CD4-positive, alpha-beta T cell treated with Interleukin-21 for 1 hour (primary cell): ENCODE measurements at places on chromosomes 13 and 19.

DNA sequence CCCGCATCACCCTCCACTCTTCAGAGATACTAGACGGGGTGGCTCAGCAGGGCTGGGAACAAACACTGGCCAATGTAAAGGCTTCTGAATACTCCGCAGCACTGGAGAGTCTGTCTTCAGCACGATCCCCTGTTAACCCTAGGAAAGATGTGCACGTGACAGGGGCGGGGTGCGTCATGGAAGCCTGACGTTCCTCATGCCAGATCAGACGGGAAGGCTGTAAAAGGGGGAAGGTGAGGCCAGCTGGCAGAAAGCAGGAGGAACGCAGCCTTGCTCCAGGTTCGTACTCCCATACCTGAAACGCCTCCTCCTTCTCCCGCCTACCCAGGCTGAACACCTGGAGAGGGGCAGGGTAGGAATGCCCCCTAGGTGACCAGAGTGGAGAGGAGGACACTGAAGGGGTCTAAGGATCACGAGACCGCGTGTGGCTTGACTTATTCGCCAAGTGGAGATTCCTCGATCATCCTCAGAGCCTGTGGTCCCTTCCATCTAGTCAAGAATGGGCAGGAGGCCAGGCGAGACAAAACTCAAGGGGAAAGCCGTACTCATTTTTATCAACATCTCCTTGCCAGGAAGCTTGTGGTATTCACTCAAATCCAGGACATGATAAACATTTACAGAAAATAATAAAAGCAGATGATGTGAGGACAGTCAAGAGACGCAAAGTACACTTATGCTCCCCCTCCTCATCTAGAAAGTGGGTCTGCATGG lies 18.2 kb upstream of the FFAR2 start:
- no peak for DNase-seq

DNA sequence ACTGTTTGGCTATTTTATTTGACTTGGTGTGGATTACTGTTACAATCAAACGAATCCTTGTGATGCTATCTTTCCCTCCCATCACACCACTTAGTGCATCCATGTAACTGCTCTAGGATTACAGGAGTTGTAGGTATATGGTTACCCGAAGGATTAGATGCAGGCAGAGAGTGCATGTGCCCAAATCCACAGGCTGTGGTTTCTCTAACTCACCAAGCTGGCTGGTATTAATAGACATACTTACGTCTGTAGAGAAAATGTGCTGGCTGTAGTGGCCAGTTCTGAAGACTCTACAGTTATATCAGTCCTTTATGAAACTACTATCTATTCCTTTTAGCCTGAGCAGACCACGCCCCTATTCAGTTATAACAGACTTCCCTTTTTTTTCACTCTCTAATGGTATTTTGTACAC lies 1.1 kb upstream of the HMGB1 start:
- DNase-seq, result no peak

- no peak for DNase-seq
Measured at GRCh38 chr13:21901811-21902708, 231.2 kb downstream of the FGF9 start.

- no peak for DNase-seq
Measured at GRCh38 chr13:34230271-34230670, 412.3 kb downstream of the RFC3 start.

DNA sequence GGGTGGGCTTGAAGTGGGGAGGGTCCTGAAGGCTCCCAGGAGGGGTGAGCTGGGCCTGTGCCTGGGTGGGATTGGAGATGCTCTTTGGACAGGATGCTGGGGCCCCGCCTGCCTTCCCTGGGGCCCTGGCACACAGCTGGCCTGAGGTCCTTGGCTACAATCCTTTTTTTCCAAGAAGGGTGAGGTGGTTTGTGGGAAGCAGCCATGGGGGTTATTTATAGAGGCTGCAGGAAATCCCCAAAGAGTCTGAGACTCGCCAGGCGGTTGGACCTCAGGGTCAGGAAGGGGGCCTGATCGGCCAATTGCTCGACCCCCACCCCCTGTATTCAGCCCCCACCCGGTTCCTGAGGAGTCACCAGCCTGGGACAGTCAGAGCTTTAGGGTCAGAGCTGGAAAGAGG lies 10.0 kb downstream of the GTPBP3 start:
- no peak for DNase-seq

GRCh38 chr19:38223119-38223523 lies 901 bp downstream of the DPF1 start:
- DNase-seq, result no peak

DNA sequence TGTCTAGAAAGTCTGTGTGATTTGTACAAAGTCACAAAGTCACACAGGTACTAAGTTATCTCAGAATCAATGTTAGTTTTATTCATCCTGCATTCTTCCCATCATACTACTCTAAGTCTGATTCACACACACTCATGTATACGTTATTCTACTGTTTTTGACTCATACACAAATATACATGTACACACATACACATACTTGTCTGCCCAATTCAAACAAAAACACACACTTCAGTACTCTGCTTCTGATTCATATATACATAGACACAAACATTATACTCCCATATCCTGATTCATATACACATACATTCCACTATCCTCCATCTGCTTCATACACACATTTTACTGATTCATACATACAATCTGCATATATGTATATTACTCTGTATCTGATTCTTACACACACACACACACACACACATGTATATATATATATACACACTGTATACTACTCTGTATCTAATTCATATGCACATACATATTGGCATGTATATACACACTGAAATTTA lies 69.3 kb downstream of the KLF12 start:
- DNase-seq, result no peak

DNA sequence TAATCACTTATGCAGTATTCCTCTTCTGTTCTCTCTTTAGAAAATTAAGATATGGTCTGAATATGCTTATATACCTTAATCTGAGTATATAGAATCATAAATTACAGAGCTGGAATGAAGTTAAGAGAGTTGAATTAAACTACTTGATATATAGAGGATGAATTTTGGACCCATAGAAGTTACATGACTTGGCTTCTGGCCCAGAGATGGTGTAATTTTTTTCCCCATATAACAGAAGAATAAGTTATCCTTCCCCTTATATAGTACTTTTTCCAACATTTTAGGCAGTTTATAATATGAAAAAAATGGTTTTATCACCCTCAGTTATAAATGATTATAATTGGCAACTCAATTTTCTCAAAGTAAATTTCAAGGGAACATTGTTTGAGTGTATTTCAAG lies 616.3 kb downstream of the TBC1D4 start:
- no peak for DNase-seq

DNA sequence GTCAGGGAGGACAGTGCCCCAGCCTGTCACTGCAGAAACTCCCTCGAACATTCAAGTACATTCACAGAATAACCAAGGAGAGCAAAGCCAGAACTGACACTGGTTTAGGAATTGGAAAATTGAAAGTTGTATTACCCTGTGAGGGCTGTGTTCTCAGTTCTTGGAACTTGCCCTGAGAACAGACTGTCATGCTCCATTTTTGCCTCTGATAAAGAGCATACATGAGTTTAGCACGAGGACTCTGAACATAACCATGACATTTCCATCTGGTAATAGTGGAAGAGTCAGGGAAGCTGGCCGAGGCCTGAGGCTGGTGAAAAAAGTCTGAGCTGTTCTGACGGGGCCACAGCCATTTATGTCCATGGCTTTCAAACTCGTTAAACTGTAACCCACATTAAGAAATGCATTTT lies 15.2 kb upstream of the SLC25A30 start:
- DNase-seq, result no peak

GRCh38 chr13:51922771-51923480 lies 61.2 kb downstream of the CCDC70 start:
- DNase-seq, result no peak

DNA sequence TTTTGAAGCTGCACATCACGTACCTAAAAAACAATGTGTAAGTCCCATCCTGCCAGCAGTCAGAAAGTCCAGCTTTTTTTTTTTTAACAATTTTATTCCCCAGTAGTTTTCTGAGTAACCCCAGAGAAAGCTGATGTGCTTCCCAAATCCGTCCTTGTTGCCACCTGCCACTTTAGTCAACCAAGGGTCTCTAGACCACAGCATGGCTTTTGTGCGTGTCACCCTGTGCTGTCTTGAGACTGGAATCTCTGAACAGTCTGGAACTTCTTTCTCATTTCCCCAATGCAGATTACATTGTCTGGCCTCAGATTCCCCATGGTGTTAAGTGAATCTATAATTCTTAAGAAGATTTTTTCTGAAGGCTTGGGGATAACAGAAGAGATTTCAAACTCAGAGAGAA lies 289.2 kb upstream of the KLF12 start:
- no peak for DNase-seq

GRCh38 chr13:108781312-108781711 lies 151.9 kb downstream of the MYO16 start:
- DNase-seq, result no peak

GRCh38 chr19:36081385-36081784 lies 26.7 kb downstream of the WDR62 start:
- DNase-seq, result no peak

- peak; percentile 80 for DNase-seq
Measured at GRCh38 chr19:13840305-13841085, 36.4 kb upstream of the NANOS3 start.

DNA sequence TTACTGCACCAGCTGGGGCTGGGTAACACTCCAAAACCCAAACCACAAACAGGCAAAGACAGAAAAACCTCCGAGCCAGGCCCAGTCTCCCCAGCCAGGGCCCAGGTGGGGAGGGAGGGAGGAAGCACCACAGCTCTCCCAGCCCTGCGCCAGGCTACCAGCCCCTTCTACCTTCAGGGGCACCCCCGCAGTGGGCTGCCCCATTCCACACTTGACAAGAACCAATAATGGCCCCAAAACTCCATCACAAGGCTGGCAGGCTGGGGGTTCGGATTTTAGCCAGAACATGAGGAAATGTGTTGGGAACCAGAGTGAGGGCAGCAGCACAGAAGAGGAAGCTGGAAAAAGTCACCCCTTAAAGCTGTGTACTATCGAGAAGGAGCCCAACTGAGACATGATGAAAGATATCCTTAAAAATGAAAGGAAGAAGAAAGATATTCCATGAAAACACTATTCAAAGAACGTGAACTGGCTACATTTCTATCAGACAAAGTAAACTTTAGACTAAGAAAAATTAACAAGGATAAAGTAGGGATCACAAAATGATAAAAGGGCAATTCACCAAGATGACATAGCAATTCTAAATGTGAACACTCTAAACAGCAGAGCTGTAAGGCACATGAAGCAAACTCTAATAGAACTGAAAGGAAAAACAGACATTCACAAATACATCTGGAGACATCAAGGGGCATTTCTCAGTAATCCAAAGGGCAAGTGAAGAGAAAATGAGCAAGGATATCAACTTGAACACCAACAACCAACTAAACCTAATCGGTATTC lies 12.9 kb downstream of the TUBGCP3 start:
- DNase-seq, result no peak

DNA sequence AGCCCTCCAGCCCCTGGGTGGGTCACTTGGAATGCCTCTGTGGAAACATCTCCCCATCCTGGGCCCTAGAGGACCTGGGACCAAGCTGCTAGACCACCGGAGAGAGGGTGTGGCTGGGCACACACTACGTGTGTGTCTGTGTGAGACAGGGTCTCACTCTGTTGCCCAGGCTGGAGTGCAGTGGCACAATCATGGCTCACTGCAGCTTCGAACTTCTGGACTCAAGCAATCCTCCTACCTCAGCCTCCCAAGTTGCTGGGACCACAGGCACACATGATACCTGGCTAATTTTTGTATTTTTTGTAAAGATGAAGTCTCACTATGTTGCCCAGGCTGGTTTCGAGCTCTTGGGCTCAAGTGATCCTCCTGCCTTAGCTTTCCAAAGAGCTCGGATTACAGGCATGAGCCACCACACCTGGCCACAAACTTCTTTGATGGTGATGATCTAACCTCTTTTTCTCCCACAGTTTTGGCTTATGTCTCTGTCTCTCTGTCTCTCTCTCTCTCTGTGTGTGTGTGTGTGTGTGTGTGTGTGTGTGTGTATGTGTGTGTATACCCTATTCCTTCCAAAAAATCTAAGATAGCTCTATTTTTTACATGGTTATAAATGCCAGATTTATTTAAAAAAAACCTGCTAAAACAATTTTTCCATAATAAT lies 32.1 kb upstream of the SLC7A9 start:
- no peak for DNase-seq

DNA sequence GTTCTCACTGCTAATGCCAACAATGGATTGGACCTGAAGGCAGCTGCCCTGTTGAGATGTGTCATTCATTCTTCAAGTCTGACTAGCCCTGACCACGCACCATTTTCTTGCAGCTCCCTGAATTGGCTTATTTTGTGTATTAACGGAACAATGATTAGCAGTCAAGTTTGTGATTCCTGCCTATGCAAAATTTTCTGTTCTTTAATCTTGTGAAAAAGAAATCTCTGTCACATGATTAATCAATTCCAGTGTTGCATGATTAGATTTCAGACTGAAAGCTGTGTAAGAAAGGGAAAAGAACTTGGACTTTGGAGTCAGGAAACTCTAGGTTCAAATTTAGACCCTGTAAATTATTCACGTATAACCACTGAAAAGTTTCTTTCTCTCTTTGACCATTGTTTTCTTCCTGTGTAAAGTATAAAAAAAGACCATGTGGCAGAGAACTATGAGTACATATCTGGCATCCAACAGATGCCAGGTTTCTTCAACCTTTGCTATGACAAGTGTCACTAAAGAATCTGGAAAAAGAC lies 64.5 kb upstream of the SLC10A2 start:
- DNase-seq, result no peak

DNA sequence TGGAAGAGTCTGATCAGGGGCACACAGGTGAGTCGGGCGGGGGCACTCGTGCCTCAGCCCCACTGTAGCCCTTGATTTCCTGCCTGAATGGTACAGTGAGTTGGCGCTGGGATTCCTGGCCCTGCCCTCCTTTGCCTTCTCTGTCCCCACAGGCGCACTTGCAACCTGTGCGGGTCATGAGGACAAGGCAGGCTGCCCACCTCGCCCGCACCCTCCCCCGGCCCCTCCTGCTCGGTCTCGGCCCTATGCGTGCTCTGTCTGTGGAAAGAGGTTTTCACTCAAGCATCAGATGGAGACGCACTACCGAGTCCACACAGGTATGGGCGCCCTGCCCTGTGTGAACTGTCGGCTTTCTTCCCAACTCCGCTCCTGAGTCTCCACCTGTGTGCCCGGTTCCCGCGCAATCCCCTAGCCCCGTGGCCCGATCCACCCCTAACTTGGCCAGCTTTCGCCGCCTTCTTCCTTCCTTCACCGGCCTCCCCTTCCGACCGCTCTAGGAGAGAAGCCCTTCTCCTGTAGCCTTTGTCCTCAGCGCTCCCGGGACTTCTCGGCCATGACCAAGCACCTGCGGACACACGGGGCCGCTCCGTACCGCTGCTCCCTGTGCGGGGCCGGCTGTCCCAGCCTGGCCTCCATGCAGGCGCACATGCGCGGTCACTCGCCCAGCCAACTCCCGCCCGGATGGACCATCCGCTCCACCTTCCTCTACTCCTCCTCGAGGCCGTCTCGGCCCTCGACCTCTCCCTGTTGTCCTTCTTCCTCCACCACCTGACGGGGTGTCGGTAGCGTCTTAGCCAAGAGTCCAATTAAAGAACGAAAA lies 1.6 kb upstream of the KMT2B start:
- DNase-seq, result peak; percentile 19

- peak; percentile 21 for DNase-seq
Measured at GRCh38 chr19:47446534-47447469, 24.9 kb downstream of the SLC8A2 start.

GRCh38 chr13:32878163-32878562 lies 138.1 kb upstream of the KL start:
- no peak for DNase-seq

- peak; percentile 93 for DNase-seq
Measured at GRCh38 chr19:14381689-14382474, 638 bp downstream of the ADGRE5 start.
